ENCODE measurements at places on chromosomes 1 and 21.

DNA sequence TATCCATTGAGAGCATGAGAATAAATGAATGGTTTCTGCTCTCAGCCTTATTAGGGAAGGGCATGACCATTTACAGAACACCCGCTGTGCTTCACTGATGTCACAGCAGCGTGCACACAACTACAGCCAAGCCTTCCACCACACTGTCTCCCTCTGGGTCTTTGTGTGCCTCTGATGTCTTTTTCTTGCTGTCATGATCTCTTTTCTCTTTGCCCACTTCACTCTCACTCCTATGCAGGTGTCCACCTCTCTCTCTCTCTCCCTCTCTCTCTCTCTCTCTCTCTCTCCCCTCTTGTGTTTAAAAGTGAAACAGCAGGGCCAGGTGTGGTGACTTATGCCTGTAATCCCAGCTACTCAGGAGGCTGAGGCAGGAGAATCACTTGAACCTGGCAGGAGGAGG is 232.5 kb upstream of the JUN start:
- no peak for DNase-seq

DNA sequence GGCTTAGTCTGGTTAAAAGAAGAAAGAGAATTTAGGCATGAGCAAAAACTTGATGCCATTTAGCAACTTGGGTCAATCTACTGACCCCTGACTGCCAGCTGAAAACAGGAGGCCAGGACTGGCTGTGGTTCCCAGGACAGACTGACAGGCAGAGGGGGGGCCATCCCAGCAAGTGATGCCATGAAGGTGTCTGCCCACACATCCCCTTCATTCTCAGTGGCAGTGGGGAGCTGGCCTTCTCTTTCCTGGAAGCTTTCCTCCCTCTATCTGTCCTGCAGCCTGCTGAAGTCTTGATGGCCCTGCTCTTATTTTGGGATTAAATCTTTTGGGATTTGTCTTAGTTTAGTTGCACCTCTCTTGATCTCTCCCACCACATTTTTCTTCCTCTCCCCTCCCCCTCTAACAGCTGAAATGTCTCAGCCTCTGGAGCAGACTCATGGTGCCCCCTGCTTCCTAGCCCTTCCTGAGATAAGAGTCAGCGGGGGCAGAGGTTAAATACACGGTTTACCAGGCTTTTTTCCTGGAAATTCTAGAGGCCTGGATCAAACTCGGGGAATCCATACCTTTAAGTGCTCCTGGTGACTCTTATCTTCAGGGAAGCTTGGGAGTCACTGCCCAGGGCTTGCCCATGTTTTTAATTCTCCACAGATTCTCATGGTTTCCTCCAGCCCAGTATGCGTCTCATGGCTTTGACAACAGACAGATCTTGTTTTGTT is 99.5 kb upstream of the TSPAN2 start:
- no peak for DNase-seq

GRCh38 chr1:90133133-90133532 is 138.2 kb downstream of the ZNF326 start:
- DNase-seq, result peak; percentile 12

DNA sequence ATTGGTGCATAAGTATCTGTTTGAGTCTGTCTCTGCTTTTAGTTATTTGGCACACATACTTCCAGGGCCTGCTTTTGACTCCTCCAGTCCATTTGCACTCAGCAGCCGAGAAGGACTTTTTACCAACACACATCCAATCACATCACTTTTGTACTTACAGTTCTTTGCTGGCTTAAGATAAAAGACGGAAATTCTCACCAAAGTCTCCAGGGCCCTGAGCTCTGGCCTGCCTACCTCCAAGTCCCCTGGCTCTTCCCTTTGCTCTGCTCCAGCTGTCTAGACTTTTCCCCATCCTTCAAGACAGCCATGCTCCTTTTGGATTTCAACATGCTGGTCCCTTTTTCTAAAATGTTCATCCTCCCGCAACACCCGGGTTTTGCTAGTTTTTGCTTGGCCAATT is 2.2 kb upstream of the EVA1C start:
- no peak for DNase-seq

DNA sequence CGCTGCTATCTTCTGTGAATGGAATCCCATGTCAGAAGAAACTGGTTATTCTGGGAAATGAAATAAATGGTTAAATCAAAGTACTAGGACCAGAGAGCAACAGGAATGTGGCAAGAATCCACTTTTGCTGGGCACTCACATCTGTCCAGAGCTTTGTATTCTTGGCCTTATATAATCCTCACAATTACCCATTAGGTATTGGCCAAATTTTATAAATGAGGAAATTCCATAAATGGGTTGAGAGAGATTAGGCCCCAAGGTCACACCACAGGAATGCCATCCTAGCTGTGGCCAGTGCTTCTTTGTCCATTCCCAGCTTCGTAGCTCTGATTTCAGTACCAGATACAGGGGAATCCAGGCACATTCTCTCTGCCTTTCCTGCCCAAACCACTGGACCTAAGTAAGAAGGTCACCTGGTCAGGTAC is 76.1 kb upstream of the HOOK1 start:
- DNase-seq, result no peak

DNA sequence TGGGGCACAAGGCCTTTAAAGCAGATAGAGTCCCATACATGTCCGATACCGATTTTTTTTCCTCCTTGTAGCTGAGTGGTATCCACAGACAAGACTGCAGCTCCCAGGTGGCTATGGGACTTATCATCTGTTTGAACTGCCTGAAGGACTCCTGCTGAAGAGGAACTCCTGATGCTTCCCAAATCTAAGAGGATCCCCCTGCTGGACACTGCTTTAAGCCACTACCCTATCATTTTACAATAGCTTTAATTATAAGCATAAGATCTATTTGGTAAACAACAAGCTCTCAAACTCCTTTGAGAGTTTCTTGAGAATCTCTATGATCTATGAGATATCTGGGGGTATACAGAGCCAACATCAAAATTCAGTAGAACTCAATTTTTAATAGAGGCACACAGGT is 11.7 kb downstream of the NDC1 start:
- DNase-seq, result no peak

DNA sequence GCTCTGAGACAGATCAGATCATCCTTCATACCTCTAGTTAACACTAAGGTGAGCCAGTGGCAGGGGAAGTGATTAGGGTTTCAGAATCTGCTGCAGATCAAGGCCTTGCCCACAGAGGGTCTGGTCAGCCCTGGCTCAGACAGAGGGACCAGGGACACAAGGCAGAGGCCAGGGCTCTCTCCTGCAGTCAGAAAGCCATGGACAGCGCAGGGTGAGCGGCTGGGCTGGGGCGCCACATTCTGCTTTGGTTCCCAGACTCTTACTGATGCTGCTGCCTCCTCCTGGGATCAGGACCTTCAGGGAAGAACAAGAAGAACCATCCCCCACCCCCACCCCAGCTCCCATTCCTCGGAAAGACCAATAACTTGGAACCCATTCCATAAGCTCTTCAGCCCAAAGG is 43.1 kb downstream of the GPR161 start:
- DNase-seq, result no peak

- DNase-seq, result no peak
Measured at GRCh38 chr21:25862112-25862511, 127.3 kb downstream of the GABPA start.

- no peak for DNase-seq
Measured at GRCh38 chr1:110533230-110533629, 14.3 kb upstream of the KCNA10 start.

GRCh38 chr1:246828818-246829217 is 102.9 kb downstream of the AHCTF1 start:
- DNase-seq, result no peak

DNA sequence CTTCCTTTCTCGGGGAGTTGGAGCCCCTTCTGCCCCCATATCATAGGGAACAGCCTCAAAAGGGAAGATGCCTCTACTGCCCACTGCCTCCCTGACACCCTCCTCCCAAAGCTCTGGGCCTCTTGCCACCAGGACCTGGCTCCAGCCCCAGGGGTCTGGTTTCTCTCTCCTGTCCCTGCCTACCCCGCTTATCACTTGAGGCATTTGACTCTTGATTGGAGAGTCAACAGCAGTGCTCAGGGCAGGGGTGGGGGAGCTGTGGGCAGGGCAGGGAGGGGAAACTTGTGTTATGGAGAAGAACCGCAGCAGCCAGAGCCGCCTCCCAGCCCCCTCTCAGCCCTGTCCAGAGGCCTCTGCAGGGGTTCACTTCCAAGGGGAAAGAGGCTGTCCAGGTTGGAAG is 573 bp downstream of the TRIM63 start:
- no peak for DNase-seq

GRCh38 chr1:27570784-27571183 is 33.2 kb downstream of the AHDC1 start:
- DNase-seq, result no peak

DNA sequence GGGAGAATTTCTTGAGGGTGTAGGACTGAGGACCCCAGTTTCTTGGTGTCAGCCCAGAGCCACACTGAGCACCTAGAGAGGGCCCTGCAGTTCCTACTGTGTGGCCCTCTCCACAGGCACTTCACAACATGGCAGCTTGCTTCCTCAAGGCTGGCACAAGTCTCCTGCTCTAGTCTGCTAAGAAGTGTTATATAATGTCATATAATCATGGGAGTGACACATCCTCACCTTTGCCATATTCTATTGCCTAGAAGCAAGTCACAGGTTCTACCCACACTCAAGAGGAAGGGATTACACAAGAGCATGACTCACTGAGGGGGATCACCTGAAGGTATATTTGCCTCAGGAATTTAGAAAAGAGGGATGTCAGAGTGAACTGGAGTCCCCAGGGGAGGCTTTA is 5.5 kb upstream of the SNX27 start:
- no peak for DNase-seq

DNA sequence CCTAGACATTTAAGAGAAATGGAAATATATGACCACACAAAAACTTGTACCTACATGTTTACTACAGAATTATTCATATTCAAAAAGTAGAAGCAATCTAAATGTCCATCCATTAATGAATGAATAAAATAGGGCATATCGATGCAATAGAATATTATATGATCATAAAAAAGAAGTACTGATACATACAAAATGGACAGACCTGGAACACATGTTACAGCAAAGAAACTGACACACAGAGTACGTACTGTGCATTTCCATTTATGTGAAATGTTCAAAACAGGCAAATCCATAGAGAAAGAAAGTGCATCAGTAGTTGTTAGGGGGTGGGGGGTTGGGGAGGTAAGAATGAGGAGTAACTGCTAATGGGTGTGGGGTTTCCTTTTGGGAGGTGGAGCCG is 39.2 kb downstream of the B3GALNT2 start:
- no peak for DNase-seq

- DNase-seq, result no peak
Measured at GRCh38 chr1:247376659-247377058, 39.3 kb upstream of the NLRP3 start.

Data from SK-N-DZ (cell line).